ENCODE measurements at places on chromosomes 2 and 18.
A peak's percentile ranks its signal among the peaks of the same experiment; 100 is the strongest.

DNA sequence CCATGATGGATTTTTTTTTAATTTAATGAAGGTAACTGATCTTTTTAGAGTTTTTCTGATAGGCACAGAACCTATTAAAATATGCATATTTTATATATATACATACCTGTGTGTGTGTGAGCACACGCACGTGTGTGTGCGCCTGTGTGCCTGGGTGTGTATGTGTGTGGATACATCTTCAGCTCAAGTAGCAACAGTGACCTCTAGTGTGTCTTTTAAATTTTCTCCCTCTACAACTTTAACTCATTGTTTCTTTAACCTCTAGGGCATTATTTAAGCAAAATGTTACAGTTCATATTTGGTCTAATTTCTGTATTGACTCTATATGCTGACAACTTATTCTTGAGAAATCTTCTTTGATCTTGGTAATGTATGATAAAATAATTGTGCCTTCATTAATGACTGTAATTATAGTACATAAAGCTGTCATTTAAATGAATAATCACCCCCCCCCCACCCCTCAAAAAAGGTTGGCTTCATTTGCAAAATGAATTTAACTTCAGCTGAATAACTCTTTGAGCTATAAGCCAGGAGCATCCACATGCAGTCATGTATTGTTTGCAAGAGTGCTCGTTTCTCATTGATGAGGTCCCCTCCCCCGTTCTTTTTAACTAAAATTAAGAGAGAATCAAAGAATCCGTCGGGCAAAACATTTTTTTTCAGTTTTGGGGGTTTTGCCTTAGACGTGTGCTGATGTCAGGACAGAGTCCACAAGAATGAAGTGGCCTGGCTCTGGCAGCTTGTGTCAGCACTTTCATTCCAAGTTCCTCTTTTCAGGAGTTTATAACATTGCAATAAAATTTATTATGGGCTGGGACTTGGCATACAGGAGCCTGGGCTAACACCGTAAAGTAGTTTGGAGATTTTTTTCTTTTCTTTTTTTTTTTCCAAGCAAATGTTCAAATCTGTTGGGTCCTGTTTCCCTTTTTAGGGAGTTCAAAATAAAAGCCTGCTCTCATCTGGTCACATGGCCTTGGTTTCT lies 80.0 kb downstream of the ETAA1 start:
- DNase-seq = peak; percentile 72

- no peak for DNase-seq
These were observed 147.7 kb downstream of the WDPCP start for GRCh38 chr2:63440612-63441011.

GRCh38 chr18:50844960-50845359 lies 25.1 kb upstream of the MRO start:
- DNase-seq = no peak

DNA sequence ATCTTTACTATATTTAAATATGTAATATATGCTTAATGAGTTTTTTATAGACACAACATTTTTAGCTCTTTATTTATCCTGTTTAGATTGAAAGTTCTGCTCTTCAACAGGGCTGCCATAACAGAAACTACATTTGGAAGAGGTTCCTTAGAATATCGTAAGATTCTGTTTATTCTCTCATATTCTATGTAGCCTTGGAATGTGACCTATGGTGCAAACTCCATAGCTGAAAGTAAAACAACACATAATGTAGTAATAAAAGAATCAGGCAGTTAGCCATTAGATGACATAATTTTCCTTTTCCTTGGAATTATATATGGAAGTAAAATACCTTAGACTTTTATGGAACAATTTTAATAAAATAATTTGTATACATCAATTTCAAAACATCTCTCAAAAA lies 91.3 kb downstream of the ZNF804A start:
- DNase-seq = no peak

GRCh38 chr2:84906900-84907714 lies 1.7 kb downstream of the TMSB10 start:
- peak; percentile 91 for DNase-seq

GRCh38 chr2:10036095-10036884 lies 7.1 kb upstream of the KLF11 start:
- DNase-seq = peak; percentile 79

DNA sequence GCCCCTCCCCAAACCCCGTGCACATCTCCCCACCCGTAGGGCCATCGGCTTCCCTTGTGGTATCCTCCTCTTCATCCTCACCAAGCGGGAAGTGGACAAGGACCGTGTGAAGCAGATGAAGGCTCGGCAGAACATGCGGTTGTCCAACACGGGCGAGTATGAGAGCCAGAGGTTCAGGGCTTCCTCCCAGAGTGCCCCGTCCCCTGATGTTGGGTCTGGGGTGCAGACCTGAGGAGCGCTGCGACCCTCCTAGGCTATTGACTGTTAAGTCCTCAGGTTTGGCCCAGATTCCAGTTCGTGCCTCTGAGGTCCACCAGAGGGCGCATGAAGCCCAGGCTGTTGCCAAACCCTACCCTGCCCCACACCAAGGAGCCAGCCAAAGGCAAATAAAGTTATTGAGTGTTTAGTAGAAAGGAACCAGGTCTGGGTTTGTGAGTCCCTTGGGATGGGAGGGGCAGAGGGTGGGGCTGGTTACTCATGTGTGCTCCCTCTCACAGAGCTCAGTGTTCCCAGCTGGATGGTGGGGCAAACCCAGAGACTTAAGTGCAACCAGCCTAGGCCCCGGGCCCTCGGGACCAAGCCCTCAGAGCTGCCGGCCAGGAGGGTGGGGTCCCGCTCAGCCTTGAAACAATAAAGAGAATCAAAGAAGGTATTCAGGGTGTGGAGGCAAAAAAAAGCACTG lies 2.4 kb downstream of the PNKD start:
- DNase-seq = peak; percentile 93

DNA sequence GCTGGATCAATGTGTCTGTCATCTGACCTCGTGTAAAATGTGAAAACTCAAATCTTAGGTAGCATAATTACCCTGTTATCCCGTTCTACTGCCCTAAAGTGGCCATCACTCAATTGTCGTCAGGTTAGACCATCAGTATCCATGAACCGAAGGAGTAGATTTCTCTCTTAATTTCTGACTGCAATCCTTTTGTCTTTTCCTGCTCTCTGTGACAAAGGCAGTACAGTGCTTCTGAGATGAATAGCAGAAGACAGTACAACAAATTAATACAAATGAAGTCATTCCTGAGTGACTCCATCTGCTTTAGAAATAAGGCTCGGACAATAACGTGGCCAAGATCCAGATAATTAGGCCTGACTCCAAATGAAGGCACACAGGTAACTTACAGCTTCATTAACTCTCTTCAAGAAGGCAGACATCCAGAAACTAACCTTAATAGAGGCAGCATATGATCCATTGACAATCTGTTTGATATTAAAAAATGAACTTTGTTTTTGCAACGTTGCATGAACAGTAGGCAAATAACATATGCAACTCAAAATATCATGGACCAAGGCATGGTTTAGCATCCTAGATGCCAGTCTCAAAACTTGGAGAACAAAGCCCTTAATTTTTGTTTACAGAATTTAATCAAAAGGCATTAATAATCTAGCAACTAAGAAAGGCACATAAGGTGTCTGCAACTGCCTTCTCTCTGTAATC lies 96.7 kb upstream of the CDH20 start:
- no peak for DNase-seq

DNA sequence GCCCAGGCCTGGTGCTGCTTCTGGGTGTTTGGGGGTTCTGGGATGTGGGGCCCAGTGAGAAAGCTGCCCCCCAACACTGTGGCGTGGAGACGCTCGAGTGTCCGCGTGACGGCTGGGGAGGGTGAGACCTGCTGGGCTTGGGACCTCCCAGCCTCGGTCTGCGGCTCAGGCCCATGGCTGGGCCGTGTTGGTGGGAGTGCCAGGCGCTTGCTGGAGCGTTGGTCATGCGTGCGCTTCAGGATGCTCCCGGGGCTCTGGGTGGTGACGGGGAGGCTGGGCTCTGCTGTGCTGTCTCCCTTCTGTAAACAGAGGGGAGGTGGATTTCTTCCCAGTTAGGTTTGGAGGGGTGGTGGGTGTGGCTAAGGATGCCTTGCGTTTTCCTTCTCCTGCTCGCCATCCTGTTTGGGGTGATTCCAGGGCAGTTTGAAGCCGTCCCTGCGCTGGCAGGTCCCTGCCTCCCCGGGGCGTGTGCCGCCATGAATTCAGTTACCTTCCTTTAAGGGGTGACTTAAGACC lies 606 bp downstream of the GAL3ST2 start:
- no peak for DNase-seq

- DNase-seq = peak; percentile 35
These were observed 476 bp downstream of the STRN start for GRCh38 chr2:36965751-36966369.

- peak; percentile 95 for DNase-seq
These were observed 140.1 kb downstream of the PTGR3 start for GRCh38 chr18:75068682-75069435.

DNA sequence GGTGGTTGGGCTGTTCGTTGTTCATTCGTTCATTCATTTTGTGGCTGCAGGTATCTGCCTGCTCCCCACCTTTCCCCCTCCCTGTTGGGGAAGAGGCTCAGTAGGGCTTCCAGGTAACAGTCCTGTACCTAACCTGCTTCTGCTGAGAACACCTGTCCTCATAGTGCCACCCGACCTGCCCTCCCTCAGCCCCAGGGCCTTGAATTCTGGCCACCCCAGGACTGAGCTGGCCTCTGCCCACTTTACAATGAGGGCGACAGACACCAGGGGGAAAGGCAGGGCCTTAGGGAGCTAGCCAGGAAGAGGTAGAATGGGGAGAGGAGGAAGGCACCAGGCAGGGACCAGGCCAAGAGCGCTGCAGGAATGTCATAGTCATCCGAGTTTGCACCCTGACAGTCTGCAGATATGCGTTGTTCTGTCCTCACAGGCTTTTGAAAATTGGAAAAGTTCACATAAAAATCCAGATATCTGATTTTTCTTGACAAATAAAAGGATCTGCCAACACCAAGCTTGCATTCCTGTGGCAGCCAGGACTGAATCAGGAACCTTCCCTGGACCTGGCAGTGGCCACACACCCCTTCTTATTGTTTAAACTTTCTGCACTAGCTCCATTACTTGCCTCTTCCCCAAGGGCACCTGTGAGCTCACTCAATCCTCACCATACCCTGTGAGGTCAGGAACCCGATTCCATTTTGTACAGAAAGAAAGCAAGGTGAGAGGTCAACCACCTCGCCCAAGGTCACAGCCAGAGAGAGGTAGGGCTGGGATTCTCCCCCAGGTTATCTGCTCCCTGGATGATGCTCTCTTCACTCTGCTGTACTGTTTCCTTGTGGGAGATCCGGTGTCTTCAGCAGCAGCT lies 35.3 kb upstream of the MRPL33 start:
- no peak for DNase-seq

GRCh38 chr2:218993345-218994315 lies at the start of gene CRYBA2:
CRYBA2 (minus strand) TSS chr2:218993422; CDS start chr2:218993176, 246 bp downstream.
- no peak for DNase-seq

- DNase-seq = no peak
These were observed 63.7 kb upstream of the DNAJC10 start for GRCh38 chr2:182652326-182652725.

GRCh38 chr2:23510471-23510870 lies 125.5 kb downstream of the KLHL29 start:
- DNase-seq = no peak

GRCh38 chr2:10301941-10302478 lies 694 bp upstream of the HPCAL1 start:
- no peak for DNase-seq

DNA sequence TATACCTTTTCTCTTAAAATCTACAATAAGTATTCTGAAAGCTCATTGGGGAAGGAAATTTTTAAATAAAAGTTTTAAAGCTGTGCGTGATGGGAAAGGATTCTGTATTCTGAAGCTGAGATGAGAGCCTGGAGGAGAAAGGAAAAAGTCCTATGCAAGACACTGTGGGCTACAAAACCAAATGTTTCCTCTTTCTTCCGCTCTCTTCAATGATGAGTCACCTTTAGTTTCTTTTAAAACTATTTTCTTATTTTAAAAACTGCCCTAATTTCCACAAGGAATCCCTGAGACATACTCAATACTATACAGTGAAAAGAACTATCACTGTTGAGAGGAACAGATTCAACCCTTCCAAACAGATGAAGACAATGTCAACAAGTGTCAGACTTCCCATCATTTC lies 87.4 kb downstream of the INO80D start:
- peak; percentile 16 for DNase-seq

- DNase-seq = no peak
These were observed 224.2 kb downstream of the NUP35 start for GRCh38 chr2:183348492-183348891.

DNA sequence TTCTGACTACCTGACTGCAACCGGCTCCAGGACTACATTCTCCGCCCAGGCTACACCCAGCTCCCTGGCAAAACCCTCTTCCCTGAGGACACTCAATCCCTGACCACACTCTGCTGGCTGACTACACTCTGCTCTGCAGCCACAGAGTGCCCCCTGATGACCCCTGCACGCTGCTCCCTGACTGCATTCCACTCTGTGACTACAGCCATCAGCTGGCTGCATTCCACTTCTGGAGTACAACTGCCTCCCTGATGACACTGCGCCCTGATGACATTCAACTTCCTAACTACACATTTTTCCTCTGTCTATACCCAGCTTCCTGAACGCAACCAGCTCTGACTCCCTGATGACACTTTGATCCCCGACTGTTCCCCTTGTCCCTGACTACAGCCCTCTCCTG lies 71.3 kb upstream of the NRXN1 start:
- no peak for DNase-seq

DNA sequence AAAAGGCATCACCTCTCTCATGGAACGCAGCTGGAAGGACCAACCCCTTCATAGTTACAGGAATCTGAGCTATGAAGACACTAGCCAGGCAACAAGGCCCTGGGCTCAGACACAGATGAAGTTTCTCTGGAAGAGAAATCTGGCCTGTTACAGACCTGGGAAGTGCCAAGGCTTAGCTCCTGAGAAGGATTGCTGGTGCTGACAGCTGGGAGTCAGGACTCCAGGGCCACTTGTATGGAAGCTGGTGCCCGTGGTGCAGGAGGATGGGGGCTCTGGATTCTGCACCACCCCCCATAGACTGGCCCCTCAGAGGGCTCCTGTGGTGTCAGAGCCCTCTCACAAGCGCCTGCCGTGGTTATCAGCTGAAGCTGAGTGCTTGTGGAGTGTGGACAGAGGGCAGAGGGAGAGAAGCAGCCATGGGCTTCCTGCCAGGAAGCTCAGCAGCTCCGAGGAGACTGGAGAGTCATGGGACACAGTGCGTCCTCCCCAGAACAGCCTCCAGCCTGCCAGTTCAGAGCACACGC lies 87.3 kb upstream of the LCLAT1 start:
- no peak for DNase-seq

- DNase-seq = no peak
These were observed 45.7 kb downstream of the APOB start for GRCh38 chr2:20997953-20998722.

DNA sequence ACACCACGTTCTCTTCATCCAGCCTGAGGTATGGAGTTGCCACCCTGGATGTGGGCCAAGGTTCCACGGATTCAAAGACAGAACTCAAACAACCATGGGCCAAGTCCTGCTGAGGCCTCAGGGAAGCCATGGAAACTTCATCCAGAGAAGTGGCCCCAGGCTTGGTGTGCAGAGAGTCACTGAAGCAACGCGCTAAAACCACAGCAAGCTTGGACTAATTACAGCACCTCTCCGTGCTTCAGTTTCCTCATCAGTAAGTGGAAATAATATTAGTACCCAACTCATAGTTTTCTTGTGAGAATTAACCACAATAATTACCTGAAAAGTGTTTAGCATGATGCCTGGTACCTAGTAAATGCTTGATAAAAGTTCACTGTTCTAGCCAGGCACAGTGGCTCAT lies 19.2 kb upstream of the AP1S3 start:
- no peak for DNase-seq

Measured in dermis blood vessel endothelial cell (primary cell).